ENCODE measurements at places on chromosomes 5 and 9.

GRCh38 chr5:181184845-181185216 lies 20.2 kb downstream of the TRIM7 start:
- no peak for DNase-seq

- no peak for DNase-seq
These were observed 126.4 kb upstream of the SLC12A2 start for GRCh38 chr5:127957183-127957582.

GRCh38 chr5:152813526-152813925 lies 408.4 kb upstream of the NMUR2 start:
- no peak for DNase-seq

DNA sequence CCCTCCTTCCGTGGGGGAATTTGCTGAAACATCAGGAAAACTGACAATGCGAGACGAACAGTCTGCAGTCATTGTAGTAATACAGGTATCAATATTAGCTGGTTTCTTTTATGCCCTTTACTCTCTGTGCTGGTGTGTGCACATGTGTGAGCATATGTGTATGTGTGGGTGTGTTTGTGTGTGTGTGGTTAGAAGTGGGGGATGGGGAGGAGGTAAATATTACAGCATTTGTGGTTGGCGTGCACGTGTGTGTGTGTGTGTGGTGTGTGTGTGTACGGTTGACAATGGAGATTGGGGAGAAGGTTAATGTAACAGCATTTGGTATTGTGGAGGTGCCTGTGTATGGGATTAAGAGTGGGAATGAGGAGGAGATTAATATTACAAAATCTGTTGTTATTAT lies 219.4 kb downstream of the ADGRV1 start:
- no peak for DNase-seq

- no peak for DNase-seq
These were observed 47.9 kb upstream of the SMIM32 start for GRCh38 chr5:136240894-136241293.

- no peak for DNase-seq
These were observed 491.7 kb downstream of the CCDC171 start for GRCh38 chr9:16044579-16044881.

- no peak for DNase-seq
These were observed 22.4 kb downstream of the SCGB3A1 start for GRCh38 chr5:180568914-180569313.

DNA sequence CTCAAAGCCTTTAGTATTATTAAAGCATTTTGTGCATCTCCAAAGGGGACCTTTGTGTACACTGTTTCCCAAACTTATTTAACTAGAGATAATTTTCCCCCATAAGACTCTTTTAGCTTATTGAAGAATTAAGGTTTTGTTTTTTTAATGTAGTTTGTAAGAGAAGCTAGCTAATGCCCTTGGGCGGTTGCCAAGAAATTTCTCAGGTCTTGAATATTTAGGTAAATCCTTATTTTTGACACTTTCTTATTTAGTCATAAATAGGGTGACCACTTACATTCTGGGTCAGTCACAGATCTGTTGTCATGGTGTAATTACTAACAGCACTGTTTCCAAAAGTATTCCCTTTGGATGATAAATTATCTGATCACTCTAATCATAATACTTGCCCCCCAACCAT lies 27.2 kb downstream of the TNFAIP8 start:
- no peak for DNase-seq

GRCh38 chr5:102916109-102916508 lies 161.0 kb downstream of the PAM start:
- DNase-seq: no peak

DNA sequence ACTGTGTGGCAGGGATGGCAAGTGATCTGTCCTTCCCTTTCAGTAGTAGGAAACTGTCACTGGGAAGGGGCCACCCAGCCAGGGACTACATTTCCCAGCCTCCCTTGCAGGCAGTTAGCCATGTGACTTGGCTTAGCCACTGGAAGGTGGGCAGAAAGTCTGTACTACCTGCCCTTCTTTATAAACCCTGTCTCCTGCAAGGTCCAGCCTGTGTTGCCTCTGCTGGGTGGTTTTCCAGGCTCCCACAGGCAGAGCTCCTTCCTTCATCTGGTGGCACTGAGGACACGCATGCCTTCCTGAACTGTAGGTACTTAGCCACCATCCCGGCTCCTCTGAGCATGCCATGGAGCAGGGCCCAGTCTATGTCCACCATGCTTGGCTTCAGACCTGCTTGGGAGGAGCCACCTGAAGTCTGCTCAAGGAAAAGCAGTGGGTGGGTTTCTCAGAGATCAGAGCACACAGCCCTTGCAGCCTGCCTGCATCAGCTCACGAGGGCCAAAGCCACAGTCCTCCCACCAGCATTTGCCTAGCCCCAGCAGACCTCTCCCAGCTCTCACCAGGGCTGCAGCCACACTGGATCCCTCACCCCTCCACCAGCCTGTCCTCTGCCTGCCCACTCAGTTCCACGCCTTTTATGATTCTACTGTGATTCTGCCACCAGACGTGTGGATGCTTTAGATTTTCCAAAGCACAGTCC lies 16.7 kb upstream of the SLC25A51 start:
- DNase-seq: no peak

DNA sequence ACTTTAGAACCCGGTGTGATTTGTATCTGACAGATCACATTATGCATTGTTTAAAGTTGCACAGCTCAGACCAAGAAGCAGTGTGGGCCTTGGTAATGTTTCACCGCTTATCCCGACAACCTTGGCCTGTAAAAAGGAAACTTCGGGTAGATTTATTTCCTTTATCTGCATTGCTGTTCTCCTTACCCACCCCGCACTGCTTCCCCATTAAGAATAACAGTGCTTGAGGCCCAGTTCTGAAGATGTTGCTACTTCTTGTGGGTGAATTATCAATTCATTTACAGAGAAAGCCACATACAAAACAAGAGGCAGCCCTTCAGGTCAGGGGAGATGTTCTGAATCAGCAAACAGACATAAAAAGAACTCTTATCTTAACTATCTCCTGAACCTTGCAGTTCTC lies 8.4 kb downstream of the SMARCA2 start:
- no peak for DNase-seq

GRCh38 chr5:32726086-32726557 lies 15.0 kb downstream of the NPR3 start:
- no peak for DNase-seq

DNA sequence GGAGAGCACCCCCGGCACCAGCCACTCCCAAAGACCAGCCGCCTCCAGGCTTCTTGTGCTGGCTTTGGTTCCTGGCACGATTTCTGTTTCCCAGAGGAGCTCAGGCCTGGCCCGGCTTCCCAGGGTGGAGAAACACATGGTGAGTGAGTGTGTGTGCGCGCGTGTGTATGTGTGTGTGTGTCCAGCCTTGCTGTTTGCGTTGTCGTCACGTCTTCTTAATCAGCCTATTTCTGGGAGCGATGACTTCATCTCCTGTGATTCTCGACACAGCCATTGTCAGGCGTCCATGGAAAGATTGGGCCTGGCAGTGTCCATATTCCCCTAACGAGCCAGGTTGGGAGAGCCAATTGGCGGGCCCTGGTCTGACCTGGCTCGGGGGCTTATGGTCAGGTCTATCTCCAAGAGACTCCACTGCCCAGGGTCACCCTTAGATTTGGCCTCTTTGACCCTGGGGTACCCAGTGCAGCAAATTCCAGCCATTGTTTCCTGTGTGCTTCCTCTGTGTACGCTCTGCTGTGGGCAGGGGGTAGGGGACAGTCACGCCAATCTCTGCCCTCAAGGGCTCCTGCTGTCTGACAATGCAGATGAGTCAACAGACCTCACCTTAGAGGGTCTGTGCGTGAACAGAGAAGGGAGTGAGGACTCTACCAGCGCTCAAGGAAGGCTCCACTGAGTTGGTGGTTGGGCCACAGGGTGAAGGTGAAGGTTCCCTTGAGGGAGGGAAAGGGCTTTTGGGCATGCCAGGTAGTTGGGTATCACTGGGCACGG lies 73.8 kb downstream of the DAB2IP start:
- no peak for DNase-seq

DNA sequence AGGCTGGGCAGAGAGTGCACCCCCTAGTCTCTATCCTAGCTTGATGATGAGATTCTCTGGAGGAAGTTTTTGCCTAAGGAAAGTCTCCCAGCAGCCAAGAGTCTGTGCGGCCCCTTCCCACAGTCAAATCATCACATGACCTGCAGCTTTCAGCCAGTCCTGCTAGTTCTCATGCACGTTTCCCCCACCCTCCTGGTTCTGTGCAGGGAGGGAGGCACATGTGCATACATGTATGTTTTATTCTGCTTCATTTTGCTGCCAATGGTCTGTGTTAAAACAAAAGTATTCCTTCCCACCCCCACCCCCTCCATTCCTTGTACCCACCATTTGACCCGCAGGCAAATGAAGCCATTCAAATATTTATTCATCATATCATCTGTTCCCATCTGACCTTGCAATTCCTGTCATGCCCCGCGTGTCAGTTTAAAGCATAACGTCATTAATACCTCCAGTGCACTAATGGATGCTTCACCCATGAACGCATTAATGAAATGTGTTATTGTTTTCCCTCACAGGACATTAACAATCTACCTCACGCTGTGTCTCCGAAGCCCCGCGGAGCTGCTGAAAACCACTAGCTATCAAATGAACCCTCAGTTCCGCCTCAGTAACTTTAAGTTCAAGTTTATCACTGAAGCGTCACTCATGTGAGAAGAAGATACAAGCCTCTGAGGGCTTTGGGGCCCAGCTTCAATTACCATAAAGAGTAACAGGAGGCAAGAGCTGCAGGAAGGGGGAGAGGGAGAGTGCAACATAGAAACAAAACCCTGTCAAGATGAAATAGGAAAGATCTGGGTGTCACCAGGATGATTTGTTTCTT lies 139.6 kb downstream of the RASEF start:
- DNase-seq: no peak

GRCh38 chr5:154575546-154576428 lies 97.8 kb upstream of the HAND1 start:
- no peak for DNase-seq

All from stimulated activated CD4-positive, alpha-beta T cell treated with anti-CD3 and anti-CD28 coated beads, Interleukin-4, amount 100 ng/mL, for 4 hours (primary cell).